Amygdala (tissue), 56 donors: ENCODE measurements at places on chromosomes 6 and 20.

- DNase-seq = no peak
These were observed 137.9 kb downstream of the AGPAT4 start for GRCh38 chr6:161135695-161136591.

- DNase-seq = no peak
These were observed 349.0 kb downstream of the RNGTT start for GRCh38 chr6:88614316-88614877.

DNA sequence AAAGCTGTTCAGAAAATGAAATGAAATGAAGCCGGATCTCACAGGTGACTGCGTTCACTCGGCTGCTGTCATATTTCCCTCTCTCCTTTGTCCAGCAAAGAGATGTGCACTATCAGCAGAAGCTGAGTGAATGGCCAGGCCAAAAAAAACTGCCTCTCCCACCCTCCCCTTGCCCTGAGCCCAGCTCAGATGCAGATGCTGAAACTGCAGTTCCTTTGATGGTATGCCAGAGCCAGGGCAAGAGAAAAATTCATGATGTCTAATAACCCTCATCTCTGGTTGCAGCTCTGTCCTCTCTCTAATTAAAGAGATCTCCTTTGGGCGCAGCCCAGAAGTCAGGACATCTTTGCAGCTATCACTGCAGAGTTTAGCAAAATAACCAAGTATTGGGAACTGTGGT lies 210.5 kb upstream of the RIN2 start:
- DNase-seq = no peak

DNA sequence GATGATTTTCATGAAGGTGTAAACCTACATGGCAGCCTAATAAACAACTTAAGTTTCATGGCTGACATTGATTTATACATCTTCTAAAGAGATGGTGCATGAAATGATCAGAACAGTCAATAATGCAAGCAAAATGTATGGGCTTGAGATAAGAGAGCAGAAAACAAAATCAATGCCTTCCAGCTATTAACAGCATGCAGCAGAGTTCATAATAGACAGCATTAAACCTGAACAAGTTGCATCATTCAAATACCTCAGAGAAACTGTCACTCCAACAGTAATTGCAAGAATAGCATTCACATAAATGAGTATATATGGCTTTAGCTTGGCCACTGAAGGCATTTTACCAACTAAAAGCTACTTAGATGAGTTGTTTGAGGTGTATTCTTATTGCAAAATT lies 319.6 kb upstream of the ARID1B start:
- no peak for DNase-seq

DNA sequence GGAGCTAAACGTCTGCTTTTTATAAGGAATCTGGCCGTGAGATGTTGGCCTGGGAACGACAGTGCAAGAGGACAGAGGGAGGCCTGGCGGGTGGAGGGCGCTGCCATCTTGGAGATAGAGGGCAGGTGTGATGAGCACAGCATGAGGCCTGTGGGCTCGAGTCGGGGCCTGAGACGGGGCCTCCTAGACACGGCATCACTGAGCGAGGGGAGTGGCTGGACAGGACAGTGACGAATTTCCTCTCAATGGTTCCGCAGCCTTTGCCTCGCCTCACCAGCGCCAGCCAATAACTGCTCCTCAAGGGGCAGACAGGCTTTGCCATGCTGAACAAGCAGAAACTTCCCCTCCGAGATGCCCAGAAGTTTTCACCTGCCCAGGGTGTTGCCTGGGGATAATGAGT lies 376.7 kb downstream of the THBS2 start:
- no peak for DNase-seq

DNA sequence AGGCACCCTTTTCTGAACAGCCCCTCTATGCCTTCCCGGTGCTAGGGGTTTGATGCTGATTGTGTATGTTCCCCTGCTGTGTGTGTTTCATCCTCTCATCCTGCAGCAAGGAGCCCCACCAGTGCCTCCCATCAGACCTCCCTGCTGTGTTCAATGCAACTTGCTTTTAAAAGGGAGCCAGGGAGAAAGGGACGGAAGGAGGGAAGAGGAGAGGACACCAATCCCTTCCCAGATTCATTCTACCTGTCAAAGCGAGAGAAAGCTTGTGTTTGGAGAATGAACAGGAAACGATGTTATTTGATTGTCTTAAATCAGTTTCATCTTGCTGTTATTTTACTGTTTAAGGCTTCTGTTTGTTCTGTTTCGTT lies 259.2 kb downstream of the ADGB start:
- no peak for DNase-seq

DNA sequence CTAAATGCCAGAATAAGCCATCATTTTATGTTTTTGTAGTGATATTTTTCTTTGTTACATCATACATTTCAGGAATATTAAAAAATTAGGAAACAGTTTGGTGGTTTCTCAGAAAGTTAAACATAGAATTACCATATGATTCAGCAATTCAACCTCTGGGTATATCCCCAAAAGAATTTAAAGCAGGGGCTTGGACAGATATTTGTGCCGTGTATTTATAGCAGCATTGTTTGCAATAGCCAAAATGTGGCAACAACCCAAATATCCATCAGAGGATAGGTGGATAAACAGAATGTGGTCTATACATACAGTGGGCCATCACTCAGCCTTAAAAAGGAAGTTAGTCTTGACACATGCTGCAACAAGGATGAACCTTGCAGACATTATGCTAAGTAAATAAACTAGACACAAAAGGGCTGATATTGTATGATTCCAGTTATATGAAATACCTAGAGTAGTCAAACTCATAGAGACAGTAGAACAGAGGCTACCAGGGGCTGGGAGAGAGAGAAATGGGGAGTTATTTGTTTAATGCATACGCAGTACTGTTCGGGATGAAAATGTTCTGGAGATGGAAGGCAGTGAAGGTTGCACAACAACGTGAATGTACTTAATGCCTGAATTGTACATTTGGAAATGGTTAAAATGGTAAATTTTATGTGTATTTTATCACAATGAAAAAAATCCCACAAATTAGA lies 18.9 kb upstream of the TRAF3IP2 start:
- DNase-seq = no peak
